ENCODE measurements at places on chromosomes 4 and X.

- DNase-seq = peak; percentile 74
These were observed 977 bp upstream of the USP9X start for GRCh38 chrX:41084044-41084892.

DNA sequence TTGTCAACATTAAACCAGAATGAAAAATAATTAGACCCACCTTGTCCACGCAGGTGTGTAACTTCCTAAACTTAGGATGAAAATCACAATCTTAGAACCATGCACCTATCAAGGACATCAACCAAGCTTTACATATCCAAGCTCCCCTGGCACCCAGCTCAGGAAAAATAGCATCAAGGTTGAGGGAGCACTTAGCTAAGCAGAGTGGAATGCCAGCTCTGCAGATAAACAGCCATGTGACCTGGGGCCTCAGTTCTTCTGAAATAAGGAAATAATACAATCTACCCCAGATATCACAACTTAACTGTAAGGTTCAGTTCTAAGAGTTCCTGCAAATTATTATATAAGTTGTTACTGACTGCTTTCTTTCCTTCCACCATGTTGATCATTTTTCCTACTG lies 64.7 kb downstream of the DHX15 start:
- DNase-seq = no peak

- no peak for DNase-seq
These were observed 19.4 kb downstream of the AWAT2 start for GRCh38 chrX:70030301-70030767.

DNA sequence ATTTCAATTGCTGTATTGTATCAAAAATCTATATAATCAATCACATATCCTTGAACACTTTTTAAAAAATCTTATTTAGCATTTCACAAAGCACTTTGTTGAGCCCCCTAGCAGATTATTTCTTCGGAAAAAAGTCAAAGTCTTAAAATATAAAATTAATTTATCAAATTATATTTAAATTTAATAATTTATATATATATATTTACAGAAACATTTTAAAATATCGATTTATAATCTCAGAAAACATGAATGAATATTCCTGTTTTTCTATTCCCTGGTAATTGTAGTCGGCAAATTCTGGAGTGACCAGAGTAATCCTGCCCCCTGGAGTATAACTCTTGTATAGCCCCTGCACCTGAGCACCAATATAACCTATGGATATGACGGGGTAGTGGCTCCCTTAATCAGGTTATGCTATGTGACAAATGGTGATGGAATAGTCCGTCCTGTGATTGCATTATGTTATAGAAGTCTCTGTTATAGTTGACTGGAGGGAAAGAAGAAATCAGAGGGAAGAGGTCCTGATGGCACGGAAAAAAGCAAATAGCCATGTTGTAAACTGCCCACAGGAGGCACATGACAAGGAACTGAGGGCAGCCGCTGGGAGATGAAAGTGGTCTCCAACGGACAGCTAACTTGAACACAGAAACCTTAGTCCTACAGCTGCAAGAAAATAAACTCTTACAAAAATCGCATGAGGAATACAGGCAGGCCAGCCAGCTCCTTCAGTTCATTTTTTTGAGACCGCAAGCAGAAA lies 1092.3 kb downstream of the ARAP2 start:
- no peak for DNase-seq

- DNase-seq = no peak
These were observed 475.9 kb upstream of the GALNT7 start for GRCh38 chr4:172692701-172693100.

DNA sequence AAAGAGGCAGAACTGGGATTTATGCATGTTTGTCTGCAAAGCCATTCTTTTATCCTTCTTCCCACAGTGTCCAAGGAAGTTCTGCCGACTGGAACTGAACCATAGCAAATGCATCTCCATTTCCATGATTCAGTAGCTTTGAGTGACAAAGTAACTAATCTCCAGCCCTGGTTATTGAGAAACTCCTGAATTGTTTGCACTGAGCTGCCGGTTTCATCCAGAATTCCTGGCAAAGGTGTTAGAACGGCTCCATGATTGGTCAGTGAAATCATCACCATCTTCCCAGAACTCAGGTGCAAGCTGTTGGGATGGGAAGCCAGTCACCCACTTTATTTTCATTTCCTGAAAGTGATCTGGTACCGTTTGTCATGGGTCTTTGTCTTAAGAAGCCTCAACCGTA lies 47.0 kb upstream of the SLC34A2 start:
- no peak for DNase-seq

DNA sequence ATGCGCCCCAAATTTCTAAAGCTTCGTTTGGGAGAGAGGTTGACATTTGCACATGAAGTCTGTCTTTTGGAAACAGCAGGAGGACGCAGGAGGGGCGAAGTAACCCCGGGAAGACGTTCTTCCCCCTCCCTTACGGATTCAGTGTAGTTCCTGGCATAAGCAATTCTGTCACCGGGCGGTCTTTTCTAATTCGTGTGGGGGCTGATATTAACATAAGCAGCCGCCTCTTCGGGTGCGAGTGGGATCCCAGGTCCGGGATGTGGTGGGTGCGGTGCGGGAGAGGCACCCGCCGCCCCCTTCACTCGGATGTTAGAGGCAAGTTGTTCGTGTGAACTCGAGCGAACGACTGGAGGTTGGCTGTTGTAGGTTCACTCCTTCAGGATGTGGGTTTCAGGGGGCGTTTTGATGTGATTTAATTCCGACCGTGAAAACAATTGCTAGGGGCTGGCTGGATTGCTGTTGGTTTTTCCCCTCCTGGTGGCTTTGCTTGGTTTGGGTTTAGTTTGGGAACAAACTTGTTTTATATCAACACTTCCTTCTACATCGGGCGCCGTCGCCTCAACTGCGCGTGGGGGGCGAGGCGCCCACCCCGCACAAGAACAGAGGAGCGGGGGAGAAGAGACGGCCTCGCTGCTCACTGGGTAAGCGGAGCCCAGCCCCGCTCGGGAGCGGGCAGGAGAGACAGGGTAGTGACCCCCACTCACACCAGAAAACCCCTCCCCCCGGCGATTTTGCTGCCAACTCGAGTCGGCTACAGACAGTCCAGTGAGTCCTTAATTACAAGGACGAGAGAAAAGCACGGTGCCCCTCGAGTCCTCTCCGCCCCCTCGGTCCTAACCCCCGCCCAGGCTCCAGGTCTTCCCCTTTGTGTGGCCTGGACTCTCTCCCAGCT lies 2.9 kb upstream of the LEF1 start:
- no peak for DNase-seq

DNA sequence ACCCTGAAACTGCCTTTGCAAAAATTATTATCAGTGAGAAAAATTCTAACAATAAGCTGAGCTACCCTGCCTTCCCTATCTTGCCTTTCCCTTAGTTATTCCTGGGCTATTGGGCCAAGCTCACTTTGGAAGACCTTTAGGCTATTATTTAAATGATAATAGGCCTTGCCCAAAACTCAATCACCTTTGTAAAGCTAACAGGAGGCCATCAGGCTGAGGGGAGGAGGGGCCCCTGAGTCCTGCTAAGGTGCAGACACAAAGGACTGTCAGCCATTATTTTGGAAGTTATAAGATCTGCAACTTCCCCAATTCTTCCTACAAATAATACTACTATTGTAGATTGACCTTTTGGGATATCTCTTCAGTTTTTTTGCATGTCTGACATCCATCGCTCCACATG lies 278.8 kb upstream of the DIAPH2 start:
- no peak for DNase-seq

DNA sequence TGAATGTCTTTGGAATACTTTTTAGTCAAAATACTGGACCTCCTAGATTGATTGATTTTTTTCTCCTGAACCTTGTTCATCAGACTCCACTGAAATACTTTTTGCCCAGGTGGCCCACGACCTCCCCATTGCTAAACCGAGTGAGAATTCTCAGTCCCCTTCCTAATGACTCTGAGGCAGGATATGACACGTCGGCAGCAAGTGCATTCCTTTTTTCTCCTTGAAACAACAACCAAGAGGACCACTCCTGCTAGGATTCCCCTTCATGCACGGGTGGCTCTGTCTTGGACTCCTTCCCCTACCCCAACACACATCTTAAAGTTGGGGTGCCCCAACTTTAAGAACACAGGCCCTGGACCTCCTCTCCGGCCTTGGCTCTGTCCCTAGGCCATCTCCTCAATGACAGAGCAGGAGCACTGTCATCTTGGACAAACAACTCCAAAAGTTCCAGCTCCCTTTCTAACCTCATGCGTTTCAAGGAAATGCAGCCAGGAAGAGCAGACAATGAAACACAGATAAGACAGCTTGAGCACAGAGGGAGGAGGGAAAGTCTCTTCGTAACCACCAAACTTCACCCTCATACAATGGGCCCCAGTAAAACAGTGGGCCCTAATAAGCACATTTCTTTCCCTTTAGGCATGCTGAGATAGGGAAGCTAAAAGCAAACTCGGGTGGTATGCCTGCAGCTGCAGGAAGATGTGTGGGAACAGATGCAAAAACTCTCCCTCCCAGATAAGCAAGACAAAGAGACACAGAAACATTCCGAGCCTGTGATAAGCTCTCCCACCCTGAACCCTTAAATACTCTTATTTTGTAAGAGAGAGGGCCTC lies 33.9 kb downstream of the ZBTB49 start:
- peak; percentile 22 for DNase-seq

DNA sequence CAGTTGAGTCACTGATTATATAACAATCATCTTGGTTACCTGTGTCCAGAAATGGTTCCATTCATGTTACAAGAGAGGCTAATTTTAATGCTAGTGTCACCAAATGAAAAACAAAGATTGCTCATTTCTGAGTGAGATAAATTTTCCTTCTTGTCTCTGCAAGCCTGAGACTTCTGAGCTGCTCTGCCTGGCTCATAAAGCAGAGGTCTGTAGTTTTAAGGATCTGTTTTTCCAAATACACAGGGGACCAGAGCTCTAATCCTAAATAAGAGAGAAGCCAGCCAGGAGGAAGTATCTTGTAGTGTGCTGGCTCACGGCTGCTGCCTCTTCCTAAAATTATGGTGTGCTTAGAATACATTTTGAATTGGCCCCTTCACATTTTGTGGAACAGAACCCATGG lies 42.6 kb downstream of the CLDN34 start:
- no peak for DNase-seq

DNA sequence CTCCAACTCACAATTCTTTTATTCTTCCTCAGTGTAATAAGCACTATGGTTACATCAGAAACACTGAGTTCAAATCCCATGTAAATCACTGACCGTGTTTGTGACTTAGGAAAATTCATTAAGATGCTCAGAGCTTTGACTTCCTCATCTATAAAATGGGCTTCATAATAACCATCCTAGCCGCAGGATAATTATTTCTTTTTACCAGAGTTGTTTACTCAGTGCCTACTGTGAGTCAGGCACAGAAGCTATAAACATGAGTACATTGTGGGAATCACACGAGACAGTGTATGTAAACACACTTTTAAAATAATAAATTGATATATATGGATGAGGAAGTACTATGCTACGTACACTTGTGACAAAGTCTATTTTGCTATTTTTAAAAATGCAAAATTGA lies 296.3 kb upstream of the TENM3 start:
- DNase-seq = no peak

- no peak for DNase-seq
These were observed 1.6 kb downstream of the PCDH10 start for GRCh38 chr4:133150486-133151340.

- no peak for DNase-seq
These were observed 6.3 kb downstream of the SFRP2 start for GRCh38 chr4:153782581-153782980.

DNA sequence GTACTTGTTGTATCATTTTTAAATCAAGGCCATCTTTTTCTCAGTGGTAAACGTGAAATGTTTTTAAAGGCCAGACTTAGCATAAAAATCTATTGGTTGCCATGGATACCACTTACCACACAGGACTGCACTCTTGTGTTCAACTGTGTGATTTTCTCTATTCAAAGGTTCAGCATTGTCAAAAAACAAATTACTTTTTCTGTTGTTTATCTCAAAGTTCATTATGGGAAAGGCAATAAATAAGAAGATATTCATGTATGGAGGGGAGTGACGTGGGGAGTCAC lies 231.0 kb upstream of the GATB start:
- DNase-seq = no peak
